ENCODE measurements at places on chromosomes 5 and 9. TPM values are rescaled to one million over a fixed set of nuclear protein-coding genes. Genes with fewer than 3 reads are reported as not detected.

Gene OR1L6
- total RNA-seq = not detected

Gene RGS7BP
- total RNA-seq = not detected

GRCh38 chr5:35146406-35146805, 83.9 kb downstream of the PRLR start:
- no peak for DNase-seq
- H3K36me3 ChIP-seq = no peaks in the 10 kb centered on the region
- H3K4me3 ChIP-seq = no peak overlapping the region
- H3K27ac ChIP-seq = no peak overlapping the region
- no peaks in the 10 kb centered on the region for H3K4me1 ChIP-seq
- H3K27me3 ChIP-seq = peaks cover 22% of the 10 kb centered on the region

- H3K36me3 ChIP-seq = peaks cover 63% of the 10 kb centered on the region
- peak; percentile 97 for DNase-seq
- H3K27ac ChIP-seq = peak overlapping the region; percentile 93
- peaks cover 61% of the 10 kb centered on the region for H3K4me1 ChIP-seq
- H3K27me3 ChIP-seq = no peaks in the 10 kb centered on the region
These were observed 2.2 kb downstream of the AKNA start for GRCh38 chr9:114385397-114386181.

DNA sequence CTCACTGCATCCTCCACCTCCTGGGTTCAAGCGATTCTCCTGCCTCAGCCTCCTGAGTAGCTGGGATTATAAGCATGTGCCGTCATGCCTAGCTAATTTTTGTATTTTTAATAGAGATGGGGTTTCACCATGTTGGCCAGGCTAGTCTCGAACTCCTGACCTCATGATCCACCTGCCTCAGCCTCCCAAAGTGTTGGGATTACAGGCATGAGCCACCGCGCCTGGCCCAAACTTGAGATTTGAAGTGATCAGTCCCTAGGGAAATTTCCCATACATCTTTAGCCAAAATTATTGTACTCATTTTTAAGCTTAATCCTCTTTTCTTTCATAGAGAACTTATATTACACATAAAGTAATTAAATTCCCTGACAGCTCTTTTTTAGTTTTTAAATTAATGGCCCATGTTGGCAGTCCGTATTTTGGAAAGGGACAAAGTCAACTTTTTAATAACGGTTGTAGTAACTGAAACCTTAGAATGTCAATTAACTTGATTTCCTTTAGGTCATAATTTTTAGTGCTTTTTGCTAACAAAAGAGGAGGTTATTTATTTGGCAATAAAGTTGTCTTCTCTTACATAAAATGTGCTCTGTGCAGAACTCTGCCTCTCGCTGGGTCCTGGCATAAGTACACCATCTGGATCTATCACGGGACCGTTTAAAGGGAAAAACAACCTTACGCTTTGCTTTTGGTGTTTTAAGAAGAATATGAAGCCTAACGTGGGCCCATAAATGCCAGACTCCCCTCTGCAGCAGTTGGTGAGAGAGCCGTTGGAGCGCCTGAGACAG, 142.3 kb upstream of the OTULINL start:
- no peak overlapping the region for H3K4me3 ChIP-seq
- peaks cover 2% of the 10 kb centered on the region for H3K36me3 ChIP-seq
- H3K4me1 ChIP-seq = peaks cover 27% of the 10 kb centered on the region
- peaks cover 5% of the 10 kb centered on the region for H3K27me3 ChIP-seq

DNA sequence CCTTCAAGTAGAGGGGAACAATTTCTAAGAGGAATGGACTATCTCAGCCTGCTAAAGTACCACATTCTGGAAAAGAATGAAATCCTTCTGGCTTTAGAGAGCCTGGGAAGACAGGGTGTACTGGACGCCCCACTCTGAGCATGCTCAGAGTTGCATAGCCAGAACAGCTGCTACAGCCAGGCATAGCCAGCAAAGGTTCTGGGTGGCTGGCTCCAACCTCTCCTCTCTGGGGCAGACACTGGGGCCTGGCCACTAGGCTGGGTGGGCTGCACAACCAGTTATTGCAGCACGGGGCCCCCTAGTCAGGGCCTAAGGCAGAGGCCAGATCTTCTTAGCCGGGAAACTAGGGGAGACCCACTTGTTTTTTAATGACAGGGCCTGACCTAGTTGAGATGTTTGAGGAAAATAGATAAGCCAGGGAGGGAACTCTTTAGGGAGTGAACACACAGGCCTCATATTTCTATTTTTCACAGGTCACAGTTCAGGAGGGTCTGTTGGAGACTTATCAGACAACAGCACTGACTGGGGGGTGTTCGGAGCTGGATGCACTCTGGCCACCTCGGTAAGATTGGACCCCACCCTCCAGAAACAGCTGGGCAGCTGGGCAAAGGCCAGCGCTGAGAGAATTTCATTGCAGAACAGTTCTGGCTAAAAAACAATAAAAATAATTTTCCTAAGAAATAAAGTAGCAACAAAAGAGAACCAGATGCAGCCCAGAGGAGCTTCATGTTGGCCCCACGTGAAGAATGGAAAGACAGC, 142.9 kb downstream of the LPAR1 start:
- DNase-seq = no peak
- no peak overlapping the region for H3K27ac ChIP-seq
- no peaks in the 10 kb centered on the region for H3K36me3 ChIP-seq
- no peaks in the 10 kb centered on the region for H3K4me1 ChIP-seq
- H3K27me3 ChIP-seq = no peaks in the 10 kb centered on the region
- no peak overlapping the region for H3K4me3 ChIP-seq

Data from activated CD4-positive, alpha-beta T cell treated with anti-CD3 and anti-CD28 coated beads, Interleukin-2, amount 10 ng/mL, durations not matched to agents 24 days and 14 days (primary cell).